ENCODE measurements at places on chromosomes 4 and X.

GRCh38 chr4:140672416-140672815 lies 83.8 kb downstream of the TBC1D9 start:
- DNase-seq, result no peak

- no peak for DNase-seq
Measured at GRCh38 chr4:137677863-137678262, 145.6 kb upstream of the PCDH18 start.

GRCh38 chr4:7374571-7374970 lies 60.2 kb downstream of the PSAPL1 start:
- no peak for DNase-seq

DNA sequence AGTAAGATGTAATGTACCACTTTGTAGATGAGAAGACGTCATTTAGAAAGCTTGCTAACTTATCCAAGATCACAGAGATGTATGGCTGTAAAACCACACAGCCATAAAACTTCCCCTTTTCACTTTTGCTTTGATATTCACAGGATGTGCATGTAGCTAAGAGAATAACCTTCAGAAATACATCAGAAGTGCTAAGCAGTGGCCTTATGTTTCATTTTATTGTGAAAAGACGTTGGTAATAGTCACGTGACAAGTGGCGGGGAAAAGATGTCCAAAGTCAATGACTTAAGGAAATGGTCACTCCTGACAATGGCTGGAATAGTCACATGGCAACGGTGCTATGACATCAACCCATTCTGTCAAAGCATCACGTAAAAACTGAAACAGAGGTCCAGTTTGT lies 12.9 kb upstream of the WDR17 start:
- DNase-seq, result no peak

DNA sequence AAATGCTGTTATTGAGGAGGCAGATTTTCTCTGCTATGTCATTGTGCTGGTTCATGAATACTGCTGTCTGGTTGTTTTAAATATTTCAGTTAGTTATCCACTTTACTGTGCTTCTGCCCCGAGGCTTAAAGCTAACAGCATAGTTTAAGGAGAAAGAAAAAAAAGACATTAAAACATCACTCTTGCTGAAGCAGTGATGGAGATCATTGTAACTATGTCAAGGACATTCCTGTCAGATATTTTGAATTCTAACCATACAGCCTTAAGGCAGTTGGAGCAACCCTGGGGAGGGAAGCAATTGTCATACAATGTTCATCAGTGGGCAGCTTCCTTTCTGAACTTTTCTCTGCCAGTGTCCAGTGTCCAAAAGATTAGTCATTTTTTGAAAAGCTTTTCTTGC lies 199.0 kb upstream of the DDX53 start:
- no peak for DNase-seq

GRCh38 chrX:131063613-131064012 lies 5.5 kb downstream of the ARHGAP36 start:
- DNase-seq, result no peak

DNA sequence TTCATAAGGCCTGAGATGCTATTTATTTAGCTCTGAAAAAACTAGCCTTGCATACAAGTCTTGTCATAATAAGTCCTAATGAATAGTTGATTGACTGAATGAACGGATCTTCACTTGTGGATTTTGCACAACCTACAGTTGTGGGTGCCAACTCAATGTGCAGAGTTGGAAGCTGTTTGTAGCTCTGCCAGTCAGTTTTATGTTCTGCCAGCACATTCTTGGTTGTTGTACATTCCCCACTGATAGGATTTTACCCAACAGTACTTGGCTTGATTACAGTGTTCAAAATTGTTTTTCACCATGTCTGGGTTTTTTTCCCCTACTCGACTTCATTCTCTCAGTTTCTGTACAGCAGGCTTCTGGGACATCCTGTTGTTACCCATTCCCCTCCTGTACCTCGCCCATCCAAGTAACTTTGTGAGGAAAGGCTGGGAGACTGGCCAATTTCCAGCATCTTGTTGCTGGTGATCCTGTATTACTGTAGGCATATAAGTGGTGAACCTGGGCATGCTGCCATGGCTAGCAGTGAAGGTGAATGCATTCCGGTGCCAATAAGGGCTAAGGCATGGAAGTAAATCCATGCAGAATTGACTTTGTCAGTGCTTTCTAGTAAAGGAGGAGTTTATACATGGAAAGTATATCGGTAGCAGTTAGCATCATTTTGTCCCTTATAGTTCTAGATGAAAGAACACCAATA lies 22.8 kb downstream of the IL1RAPL1 start:
- no peak for DNase-seq

DNA sequence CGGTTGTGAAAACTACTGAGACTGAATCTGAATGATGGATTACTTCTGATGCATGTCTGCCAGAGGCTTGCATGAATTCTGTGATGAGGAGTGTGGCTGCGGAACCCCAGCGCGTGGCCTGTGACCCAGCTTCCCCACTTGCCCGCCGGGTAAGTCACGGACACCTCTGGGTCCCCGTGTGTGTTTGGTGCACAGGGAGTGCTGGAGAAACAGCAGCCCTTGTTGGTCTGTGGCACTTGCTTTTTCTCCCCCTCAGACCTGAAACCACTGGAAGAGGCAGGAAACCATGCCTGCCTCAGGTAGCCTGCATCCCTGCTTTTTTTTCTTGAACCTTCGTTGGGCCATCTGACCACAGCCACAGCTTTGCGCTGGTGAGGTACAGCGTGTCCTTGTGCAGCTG lies 51.9 kb upstream of the TADA2B start:
- no peak for DNase-seq

Data from activated CD8-positive, alpha-beta memory T cell treated with anti-CD3 and anti-CD28 coated beads for 48 hours (primary cell).